NCI-H1694 (cell line): ENCODE measurements at places on chromosomes 3 and 15.

DNA sequence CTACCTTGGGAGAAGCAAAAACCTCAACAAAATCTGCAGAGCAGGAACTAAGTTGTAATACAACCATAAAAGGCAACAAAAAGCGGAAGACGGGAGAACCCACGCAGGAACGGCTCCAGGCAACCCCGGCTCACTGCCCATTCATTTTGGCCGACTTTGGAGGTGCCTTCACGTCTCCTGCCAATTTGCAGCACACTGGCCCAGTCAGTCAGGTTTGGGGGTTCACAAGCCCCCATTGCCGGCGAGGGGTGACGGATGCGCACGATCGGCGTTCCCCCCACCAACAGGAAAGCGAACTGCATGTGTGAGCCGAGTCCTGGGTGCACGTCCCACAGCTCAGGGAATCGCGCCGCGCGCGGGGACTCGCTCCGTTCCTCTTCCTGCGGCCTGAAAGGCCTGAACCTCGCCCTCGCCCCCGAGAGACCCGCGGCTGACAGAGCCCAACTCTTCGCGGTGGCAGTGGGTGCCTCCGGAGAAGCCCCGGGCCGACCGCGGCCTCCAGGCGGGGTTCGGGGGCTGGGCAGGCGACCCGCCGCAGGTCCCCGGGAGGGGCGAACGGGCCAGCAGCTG is 463 bp downstream of the TERC start:
- no peak for DNase-seq

DNA sequence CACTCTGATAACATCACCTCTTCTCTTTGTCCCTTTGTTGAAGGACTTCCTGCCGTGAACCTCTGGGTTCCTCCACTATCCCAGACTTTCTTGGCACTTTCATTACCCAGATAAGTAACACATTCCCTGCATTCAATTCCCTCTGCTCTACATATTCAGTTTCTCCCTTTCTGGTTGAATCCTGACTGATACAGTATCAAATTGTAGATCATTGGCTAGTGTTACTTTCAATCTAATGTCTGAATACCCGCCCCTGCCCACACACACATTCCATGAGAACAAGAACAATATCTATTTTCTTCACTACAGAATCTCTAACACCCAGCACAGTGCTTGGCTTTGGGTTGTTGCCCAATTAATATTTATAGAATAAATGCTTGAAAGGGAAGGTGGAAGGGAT is 163.5 kb downstream of the ABHD5 start:
- no peak for DNase-seq

DNA sequence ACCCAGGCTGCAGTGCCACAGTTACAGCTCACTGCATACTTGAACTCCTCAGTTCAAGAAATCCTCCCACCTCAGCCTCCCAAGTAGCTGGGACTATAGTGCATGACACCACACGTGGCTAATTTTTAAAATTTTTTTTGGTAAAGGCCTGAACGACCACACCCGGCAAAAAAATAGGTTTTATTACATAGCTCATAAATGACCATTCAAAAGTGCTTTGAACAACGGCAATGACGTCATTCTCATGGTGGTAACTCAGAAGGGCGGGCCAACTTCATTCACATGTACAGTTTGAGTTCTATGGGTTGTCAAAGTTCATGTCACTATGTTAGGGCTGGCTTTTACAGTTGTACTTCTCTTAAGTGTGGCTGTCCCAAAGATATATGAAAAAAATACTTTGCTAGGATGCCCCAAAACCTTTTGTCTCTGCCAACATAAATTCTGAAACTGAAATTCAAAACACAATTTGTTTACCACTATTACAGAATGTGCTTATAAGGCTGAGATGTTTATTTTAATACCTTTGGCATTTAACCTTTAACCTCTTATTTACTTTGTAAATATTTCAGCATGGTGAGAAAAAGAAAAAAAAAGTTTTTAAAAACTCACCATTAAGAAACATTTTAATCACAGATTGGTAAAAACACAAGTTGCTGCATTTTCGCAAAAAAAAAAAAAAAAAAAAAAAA is 6.2 kb downstream of the MYO1E start:
- no peak for DNase-seq

- no peak for DNase-seq
Observed at GRCh38 chr15:99054892-99055291, 47.3 kb upstream of the PGPEP1L start.

DNA sequence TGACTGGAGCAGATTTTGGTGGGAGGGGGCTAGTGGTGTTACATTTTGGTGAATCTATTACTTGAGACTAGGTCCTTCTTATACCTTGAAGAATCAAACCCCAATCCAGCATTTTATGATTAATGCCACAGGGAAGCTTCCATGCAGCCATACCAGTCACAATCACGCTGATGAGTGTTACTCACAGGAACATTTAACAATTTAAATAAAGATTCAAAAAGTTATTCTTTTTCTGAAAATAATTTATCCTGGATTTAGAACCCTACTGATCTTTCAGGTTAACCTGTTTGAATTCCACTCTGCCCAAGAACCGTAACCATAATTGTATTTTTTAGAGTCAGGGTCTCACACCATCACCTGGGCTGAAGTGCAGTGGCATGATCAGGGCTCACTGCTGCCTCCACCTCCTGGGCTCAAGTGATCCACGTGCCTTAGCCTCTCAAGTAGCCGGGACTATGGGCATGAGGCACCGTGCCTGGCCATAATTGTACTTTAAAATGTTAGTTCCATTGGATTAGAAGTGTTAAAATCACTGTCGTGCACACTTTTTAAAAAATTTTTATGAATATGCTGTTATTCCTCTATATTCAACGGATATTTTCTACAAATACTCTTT is 929 bp upstream of the MTMR10 start:
- no peak for DNase-seq

- no peak for DNase-seq
Observed at GRCh38 chr3:36981006-36981405, 11.9 kb downstream of the EPM2AIP1 start.

GRCh38 chr3:106566277-106566676 is 697.5 kb upstream of the CBLB start:
- no peak for DNase-seq

DNA sequence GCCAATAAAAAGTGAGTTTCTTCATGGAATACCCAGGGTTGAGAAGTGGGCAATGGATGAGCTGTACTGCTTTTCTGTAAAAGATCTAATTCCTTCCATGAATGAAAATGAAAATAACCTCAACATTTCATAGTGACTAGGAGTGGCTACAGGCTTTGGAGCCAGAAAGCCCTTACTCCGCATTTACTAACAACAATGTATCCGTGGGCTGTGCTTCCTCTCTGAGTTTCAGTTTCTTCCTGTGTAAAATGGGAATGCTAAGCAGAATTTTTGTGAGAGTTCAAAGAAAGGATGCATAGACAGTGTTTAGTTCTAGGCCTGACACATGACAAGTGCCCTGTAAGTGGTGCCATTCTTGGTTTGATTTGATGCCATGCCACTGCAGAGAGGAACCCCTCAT is 47.5 kb upstream of the TM4SF1 start:
- DNase-seq: no peak

DNA sequence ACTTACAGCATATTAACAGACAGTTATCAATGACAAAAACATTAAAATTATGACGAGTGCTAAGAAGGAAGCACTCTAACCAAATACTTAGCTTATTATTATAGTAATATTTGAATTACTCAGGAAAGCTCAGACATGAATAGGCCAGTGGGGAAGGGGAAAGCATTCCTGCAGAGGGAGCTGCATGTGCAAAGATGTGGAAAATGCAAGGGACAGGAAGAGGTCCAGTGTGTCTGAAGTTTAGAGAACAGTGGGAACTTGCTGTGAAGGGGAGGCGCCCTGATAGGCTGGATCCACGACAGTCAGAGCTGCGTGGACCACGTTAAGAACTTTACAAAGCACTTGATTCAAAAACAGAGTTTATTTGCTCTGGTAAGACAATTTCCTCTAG is 1.2 kb upstream of the SPICE1 start:
- DNase-seq: no peak

GRCh38 chr3:12159227-12159601 is 502 bp upstream of the TIMP4 start:
- DNase-seq: no peak
